B cell (primary cell): ENCODE measurements at places on chromosomes 13 and 19.

DNA sequence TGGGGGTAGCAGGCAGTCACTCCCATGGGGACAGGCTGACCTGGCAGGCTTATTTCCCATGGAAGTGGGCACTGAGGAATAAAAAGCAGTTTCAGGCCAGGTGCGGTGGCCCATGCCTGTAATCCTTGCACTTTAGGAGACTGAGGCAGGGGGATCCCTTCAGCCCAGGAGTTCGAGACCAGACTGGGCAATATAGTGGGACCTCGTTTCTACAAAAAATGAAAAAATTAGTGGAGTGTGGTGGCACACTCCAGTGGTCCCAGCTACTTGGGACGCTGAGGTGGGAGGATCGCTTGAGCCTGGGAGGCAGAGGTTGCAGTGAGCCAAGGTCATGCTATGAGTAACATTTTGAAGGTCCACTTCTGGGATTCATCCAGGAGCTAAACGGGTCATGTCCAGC, 6.0 kb downstream of the GJB2 start:
- DNase-seq, result no peak

DNA sequence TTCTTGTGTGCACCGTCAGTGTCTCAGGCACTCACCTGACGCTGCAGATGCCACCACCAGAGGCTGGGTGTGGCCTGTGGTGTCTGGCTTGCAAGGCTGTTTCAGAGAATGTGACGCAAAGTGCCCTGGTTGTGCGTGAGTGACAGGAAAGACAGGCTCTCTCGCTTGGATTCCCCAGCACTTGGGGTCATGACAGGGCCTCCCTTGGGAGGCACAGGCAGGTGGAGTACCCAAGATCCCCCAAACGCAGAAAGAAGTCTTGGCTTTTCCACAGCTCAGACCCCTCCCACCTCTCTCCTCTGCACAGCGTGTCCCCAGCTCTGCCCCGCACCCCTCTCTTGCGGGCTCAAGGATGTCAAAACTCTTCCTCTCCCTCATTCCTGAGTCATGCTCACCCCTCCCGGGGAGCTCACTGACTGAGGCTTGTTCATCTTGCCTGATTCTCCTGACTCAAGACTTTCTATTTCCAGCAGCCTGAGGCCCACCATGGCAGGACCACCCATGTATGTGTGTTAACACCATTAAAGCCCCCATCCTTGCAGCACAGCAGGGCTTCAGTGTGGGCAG, 21.0 kb downstream of the DHX34 start:
- no peak for DNase-seq

GRCh38 chr19:35704218-35704617, at the start of gene ZBTB32:
TSS of gene ZBTB32 (plus strand) at chr19:35704558. CDS start at chr19:35714627, 10,069 bp downstream.
- no peak for DNase-seq

GRCh38 chr13:40233731-40234195, 432.7 kb downstream of the FOXO1 start:
- DNase-seq, result no peak

DNA sequence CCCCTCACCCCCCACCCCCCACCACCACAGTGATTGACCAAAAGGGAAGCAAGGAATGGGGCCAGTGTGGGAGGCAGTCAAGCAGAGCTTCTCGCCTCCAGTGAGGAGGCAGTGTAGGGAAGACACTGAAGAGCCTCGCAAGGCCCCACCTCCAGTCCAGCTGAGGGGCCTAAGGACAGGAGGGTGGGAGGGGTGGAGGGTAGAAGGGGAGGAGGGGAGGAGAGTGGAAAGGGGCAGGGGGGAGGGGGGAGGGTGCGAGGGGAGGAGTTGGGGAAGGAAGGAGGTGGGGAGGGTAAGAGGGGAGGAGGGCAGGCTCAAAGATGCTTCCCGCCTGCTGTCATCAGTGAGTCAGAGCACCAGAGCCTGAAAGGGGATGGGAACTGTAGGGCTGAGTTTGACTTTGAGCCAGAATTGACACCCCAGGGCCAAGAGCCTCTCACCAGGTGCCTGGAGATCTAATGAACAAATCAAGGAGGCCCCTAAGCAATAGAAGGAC, 786.2 kb downstream of the UQCRFS1 start:
- no peak for DNase-seq

GRCh38 chr19:5624018-5624663, 1.3 kb downstream of the SAFB start:
- DNase-seq, result peak; percentile 35

DNA sequence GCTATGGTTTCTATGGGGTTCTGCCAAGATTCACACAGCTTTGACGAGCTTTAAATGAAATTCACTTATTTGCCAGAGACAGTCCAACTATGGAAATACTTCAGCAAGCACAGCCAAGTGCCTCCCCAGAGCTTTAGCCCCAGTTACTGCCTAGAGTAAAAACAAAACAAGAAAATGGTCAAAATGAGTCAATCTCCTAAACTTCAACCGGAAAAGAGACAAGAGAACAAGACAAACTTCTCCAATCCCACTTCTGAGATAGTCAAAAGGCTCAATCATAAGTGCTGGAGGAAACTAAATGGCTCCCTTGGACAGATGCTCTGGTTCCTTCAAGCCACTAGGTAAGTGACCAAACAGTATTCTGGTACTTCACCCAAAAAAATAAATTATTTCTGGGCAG, 65.8 kb downstream of the KATNAL1 start:
- DNase-seq, result no peak

DNA sequence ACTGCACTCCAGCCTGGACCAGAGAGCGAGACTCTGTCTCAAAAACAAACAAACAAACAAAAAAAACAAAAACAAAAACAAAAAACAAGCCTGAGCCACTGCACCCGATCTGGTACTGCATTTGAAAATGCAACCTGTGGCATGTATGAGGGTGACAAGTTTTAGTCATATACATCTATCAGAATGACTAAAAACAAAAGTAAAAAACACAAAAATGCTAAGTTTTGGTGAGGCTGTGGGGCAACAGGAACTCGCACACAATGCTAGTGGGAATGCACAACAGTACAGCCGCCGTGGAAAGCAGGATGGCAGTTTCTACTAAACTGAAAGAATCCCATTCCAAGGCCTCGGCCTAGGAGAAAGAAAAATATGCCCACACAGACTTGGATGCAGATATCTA, 7.8 kb downstream of the EBPL start:
- no peak for DNase-seq

DNA sequence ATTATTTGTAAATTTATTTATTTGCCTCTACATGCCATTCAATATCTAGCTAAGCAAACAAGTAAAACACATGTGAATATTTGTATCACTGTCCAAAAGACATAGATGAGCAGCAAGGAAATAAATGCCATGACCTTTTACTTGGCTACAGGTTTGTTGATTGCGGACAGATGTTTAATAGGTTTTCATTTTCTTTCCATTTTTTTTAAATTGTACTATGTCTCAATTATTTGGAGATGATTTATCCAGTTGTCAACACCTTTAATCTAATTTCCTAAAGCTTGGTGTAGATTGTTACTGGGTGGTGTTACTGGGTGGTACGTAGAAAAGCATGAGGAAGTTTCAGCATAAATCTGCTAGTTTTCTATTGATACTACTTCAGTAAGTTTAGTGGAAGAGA, 560.6 kb upstream of the SPRY2 start:
- no peak for DNase-seq

DNA sequence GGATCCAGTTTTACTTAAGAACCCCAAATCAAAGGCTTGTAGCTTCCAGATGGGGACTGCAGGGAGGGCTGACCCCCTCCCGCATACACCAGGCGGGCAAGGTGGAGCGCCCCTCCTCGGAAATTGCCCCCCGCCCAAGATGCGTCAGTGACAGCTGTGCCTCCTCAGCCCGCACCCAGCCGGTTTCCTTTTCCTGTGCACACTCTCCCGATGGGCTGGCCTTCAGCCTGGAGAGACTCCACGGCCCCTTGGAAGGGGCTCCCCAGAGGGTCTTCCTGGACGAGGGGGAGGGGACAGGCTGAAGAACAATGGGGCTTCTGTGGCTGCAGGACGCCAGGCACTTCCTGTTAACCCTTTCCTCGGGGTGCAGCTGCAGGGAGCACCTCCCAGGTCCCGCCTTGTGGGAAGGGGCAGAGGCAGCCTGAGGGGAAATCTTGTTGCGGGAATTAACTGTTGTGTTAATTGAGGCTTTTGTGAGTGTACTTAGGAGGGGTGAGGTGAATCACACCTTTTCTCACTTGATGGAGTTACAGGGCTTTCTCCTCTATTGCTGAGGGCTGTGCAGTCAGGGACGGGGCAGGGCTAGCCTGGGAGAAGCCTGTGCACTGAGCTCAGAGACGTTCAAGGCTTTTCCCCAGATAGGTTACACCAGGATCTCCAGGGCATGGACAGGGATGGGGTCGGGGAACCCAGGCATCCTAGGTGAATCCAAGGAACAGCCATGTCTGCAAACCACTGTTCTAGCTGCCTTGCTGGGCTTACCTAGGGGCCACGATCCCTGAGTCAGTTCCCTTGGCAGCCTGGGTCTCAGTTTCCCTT, 14.3 kb downstream of the IER2 start:
- DNase-seq, result peak; percentile 63

GRCh38 chr13:35496006-35496405, 19.5 kb upstream of the MAB21L1 start:
- DNase-seq, result no peak

GRCh38 chr13:85230691-85231093, 568.5 kb downstream of the SLITRK6 start:
- DNase-seq, result no peak

DNA sequence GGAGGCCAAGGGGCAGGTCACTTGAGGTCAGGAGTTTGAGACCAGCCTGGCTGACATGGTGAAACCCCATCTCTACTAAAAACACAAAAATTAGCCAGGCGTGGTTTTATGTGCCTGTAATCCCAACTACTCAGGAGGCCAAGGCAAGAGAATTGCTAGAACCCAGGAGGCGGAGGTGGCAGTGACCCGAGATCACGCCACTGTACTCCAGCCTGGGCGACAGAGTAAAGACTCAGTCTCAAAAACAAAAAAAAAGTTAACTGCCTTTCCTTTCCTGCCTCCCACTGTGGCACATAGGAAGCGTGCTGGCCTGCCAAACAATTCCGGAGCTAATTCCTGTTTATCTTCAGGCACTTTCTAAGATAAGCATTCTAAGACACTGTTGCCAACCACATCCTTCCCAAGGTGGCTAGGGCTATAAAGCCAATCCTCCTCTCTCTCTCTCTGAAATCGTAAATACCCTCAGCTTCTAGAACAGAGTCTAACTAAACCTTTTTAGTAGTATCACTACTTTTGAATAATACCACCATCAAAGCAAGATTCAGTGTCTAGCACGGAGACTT, 21.6 kb downstream of the SLC25A30 start:
- no peak for DNase-seq

GRCh38 chr13:85236413-85236812, 562.8 kb downstream of the SLITRK6 start:
- DNase-seq, result no peak

GRCh38 chr19:35742121-35742724, at the start of gene IGFLR1:
TSS of gene IGFLR1 (minus strand) at chr19:35742452. CDS start at chr19:35741180, 1,272 bp downstream.
- peak; percentile 91 for DNase-seq

DNA sequence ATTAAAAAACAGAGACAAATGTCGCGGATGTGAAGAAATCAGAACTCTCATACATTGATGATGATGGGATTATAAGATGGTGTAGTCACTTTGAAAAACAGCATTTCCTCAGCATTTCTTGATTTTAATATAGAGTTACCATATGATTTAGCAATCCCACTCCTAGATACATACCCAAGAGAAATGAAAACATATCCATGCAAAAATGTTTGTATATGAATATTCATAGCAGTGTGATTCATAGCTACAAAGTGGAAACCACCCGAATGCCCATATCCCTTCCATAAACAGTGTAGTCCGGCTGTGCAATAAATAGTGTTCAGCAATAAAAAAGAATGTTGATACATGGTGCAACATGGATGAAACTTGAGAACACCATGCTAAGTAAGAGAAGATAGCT, 44.6 kb downstream of the DPY19L3 start:
- no peak for DNase-seq

- no peak for DNase-seq
Measured at GRCh38 chr13:59747529-59747928, 416.2 kb downstream of the DIAPH3 start.

DNA sequence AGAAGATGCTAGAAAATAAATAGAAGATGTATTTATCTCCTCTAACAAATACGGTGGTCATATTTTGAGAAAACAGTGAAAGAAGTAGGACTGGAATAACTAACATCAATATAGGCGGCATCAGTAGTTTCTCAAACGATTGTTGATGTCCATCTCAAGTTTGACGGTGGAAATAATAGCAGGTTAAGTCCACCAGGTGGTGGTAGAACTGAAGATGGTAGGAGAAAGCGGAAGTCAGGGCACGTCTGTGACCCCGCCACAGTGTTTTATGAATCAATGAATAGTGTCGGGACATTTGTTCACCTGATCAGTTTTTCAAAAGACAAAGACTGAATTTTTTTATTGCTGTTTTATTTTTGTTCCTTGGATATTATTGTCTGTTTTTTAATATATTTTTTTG, 706.4 kb upstream of the SLC10A2 start:
- DNase-seq, result no peak

DNA sequence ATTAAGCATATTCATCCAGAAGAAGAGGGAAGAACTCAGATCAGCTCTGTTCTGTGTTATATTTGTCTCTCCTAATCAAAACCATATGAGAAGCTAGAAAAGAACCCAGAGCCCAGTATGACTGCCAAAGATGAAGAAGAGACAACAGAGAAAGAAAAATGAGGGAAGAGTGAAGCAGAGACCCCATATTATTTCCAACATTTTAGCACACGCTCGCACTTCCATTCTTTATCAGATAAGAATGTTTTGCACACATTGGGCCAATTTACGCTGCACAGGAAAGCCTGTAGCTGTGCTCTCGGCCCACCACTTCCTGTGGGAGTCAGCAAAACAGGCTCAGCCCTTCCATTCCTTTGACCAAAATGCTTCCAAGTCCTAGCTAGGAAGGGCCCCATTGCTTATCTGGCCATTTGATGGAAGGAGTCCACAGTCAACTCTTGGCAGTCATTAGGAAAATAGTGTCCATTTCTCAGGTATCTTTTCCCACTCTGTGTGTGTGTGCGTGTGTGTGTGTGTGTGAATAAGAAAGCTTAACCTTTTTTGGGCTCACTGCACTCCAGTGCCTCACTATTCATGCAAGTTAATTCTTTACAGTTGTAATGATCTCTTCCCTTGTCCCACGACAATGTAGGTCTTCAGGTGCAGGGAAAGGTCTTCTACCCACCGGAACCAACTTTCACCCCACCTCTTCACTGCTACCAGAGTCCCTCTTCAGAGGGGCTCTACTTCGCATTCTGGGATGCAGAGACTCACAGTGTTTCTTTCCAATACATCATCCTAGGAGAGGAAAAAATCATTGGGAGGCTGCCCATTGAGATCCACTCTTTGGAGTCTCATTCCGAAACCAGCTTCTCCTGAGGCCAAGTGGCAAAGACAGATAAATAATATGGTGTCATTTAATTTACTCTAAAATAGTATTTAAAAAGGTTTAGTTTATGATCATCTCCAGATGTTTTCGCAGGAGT, 237.5 kb downstream of the COG6 start:
- no peak for DNase-seq

DNA sequence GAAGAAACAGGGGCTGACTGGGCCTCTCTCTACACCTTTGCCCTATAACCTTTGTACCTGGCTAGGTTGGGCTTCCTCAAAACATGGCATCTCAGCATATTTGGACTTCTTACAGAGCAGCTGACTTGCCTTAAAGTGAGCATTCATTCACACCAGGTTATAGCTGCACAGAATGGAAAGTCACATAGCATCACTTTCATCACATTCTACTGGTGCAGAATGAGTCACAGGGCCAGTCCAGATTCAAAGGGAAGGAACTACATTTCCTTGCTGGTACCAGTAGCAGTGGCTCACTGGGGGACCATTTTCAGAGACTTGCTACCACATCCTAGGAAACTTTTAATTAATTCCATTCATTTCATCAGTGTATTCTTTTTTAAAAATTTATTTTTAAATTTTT, 20.3 kb upstream of the TPTE2 start:
- no peak for DNase-seq
